ENCODE measurements at places on chromosomes 1 and 21. TPM values are rescaled to one million over a fixed set of nuclear protein-coding genes. Genes with fewer than 3 reads are reported as not detected.
A peak's percentile ranks its signal among the peaks of the same experiment; 100 is the strongest.

The AVPR1B gene
- not detected for polyA plus RNA-seq

The PARS2 gene
- polyA plus RNA-seq, result 2.5 TPM

The SLC44A3 gene
- polyA plus RNA-seq, result not detected

The AMY2A gene
- not detected for polyA plus RNA-seq

The CLCNKA gene
- polyA plus RNA-seq, result not detected

DNA sequence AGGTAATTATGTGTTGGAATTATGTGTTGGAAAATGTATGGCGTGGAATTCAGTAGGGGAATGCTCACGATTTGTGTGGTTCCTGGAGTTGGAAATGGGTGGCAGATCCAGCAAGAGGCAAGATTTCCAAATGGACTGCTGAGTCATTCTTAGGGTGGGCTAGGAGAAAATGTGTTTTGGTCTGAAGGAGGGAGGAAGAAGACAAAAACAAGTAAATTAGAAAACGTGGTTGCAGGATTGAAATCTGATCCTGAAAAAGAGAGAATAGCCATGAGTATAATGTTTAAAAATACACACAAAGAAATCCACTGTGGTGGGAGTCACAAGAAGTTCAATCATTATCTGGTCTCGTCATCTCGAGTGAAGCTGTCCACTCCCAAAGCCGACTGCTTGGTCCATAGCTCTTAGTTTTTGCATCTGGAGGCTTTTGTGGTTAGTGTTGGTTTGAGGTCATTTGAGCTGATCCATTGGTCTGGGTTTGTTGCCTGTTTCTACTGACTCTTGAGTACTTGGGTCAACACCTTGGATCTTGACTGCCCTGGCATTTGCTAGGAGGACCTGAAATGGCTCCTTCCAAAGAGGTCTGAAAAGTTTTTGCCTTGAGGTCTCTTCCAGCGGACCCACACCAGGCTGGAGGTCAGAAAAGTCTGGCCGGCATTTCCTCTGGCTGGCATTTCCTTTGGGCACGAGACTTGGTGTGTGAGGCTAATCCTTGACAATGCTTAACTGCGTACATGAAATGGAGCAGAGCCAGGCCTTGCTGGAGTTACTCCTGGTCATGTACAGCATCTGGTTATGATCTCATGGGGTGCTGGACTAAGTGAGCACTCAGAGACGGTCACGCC, 9.2 kb downstream of the MX2 start:
- DNase-seq, result no peak

DNA sequence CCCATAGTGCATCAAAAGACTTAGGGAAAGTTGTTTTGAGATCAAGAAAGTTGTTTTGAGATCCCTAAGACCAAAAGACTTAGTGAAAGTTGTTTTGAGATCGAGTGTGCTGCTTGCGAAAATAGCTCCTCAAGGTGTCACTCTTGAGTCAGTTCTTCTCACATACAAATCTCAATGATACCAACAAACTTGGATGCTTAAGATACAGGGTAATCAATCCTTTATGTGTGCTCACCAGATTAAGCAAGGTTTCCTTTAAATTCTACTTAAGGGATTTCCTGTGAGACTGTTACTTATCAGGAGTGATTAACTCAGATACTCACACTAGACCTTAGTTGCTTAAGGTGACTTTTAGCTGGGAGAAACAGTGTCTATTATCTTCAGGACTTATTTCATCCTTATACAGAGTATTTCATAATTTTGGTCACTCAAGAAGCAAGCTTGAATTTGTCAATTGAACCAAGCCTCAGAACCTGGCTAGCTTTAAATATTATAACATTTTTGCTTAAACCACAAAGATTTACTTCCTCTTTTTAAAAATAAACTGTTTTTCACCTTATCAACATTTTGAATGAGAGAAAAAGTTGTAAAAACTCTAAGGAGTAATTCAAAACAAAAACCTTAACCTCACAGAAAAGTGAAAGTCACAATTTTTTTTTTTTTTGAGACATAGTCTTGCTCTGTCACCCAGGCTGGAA, 8.0 kb upstream of the RLF start:
- DNase-seq, result peak; percentile 64

DNA sequence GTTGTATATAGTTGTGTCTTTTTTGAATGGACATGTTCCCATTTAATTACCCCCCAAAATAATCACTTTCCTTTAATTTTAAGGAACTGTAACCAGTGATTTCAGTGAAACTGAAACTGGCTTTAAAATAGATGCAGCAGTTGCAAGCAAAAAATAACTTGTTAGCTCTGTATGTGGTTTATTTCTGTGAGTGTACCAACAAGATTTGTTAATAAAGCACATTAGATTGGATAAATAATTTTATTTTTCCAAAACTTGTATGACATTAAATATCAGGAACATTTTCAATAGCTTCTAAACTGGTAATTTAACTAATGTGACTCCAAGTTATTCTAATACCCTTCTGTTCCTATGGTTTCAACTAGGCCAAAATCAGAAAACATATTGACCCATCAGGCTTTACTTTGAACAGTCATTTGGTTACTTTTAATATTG, 184.3 kb upstream of the CACYBP start:
- no peak for DNase-seq

DNA sequence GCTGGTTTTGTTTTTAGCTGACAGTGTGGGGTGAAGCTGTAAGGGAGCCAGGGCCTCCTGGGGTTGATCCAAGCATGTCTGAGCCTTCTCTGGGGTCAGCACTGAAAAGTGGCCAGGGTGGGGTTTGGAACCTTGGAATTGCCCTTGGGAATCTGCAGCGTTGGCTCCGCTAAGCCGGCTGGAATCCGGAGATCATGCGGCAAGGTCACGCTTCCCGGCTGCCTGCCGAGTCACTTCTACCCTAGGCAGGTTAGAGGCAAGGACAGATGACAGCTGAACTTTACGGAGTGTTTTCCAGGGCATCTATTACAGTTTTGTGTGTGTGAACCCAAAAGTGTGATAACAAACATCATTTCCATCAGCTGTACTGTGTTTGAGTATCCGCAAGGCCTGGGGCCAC, 17.1 kb downstream of the ABCG1 start:
- DNase-seq, result no peak

DNA sequence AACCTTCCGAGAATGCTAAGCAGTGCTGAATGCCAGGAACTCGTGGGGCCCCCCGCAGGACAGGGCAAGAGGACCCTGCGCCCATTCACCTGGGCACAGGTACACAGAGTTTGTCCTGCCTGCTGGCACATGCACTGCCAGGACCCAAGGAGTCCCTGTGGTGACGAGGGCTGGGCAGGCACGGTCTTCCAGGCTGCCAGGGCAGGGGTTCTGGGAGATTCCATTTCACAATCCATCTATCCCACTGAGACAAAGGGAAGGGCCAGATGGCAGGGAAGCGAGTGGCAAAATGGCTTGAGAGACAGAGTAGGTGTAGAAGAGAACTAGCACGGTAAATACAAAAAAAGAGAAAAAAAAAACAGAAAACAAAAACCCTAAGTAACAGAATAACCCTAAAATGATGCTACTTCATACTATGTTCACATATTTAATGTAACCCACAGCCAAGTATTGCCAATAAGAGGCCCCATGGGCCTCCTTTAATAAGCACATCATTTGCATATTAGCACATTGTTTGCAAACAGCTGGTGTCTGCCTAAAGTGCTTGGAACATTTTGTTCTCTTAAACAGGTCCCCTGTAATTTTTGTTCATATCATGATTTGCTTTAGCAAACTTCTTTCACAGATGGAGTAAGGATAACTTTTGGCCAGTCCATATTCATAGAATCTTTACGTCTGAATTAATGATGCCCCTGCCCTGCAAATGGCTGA, 83.8 kb downstream of the STUM start:
- no peak for DNase-seq

GRCh38 chr1:36133484-36133883, 8.5 kb upstream of the COL8A2 start:
- DNase-seq, result no peak

- DNase-seq, result no peak
Observed at GRCh38 chr1:54095546-54096226, 42.3 kb downstream of the TCEANC2 start.

DNA sequence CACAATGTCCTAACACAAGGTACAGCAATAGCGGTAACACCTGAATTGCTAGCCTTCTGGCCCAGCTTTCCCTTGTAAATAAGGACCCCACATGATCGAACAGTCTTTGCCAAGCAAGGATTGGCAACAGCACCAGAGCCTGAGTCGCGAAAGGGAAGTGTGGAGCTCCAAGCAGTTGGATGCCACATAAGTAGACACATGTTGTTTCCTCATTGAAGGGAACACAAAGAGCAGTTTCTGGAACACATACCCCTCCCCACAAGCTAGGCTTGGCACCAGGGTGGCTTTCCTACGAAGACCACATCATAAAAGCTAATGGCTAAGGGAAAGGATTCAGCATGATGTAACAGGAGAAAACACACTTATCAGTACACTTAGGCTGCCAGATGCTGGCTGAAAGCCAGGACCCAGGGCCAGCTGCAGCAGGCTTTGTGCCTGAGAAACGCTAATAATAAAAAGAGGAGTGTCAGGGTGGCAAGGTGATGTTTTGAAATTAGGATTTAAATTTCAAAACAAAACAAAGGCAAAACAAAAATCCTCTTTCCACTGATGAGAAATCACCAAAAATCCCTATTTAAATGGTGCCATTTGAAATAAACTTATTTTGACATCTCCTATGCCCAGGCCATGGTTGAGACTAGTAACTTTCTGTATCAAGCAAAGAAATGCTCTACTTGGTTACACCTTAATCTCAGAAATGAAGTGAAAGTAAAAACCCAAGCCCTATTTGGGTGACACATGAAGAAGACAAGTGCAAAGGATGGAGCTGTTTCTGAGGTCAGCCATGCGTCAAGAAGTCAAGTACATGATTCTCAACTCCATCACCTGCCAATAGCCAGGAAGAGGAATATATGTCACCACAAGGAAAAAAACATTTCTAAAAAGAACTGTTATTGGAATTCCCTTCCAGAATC, 11.9 kb upstream of the CPLANE2 start:
- no peak for DNase-seq

- no peak for DNase-seq
Observed at GRCh38 chr1:23825762-23826522, 713 bp upstream of the HMGCL start.

GRCh38 chr1:24970399-24970753, 40.3 kb upstream of the RUNX3 start:
- DNase-seq, result no peak

DNA sequence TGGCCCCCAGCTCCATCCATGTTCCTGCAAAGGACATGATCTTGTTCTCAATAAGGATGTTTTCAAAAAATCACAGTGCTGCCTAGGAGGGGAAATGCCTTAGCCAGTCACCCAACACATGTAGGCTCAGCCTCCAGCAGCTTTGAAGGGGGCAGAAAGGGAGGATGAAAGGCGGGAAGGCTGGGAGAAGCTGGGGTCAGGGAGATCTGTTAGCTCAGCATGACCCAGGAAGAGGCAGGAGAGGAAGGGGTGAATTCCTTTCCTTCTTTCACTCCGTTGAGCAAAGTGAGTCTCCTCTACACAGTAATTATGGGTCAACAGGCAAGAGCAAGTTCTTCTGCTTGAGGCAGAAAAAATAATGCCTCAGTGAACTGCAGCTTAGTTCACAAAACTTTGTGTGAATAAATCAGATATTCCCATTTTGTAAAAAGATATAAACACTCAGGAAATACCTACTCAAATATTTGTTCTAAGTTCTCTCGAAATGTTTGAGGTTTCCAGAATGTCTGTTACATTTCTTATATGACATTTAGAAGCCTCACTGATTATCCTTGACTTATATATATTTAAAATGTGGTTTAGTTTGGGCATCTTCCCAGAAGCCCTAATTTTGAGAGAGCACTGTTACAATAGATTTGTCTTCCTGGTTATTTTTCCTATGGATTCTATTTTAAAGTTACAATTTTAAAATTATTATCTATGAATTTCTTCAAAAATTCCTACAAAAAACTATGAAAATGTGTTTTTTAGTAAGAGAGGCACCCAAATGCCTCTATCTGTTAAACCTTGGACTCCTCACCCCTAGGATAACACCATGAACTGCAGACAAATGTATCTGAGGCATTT, 116.8 kb downstream of the KCNJ6 start:
- no peak for DNase-seq
